ENCODE measurements at places on chromosomes 5 and 9. TPM values are rescaled to one million over a fixed set of nuclear protein-coding genes. Genes with fewer than 3 reads are reported as not detected.

DNA sequence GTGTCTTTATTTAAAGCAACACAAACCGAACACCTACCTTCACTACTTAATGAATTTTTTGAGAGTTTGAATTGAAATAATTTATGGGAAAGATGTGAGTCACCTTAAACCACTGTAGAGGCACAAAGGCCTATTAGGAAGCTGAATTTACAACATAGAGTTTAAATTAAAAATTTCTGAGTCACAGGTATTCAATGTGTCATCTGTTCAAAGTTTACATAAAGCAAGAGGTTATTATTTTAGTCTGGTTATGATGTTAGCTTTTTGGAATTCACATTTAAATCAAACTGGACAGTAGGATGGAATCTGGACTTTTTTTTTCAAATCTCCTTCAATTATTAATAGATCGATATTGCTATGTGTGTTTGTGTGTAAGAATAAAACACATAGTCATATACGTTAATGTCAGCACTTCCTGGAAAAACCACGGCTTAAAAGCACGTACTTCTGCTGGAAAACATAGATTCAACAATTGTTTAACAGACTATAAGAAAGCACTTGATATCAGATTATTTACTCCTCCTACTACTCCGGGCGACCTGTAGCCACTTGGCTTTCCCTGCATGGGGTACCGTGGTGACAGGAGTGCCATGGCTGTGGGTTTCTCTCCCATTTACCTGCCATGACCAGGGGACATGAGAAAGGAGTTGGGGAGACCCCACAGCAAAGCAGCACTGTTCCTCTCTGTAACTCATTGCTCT lies 638.6 kb downstream of the SEMA5A start:
- H3K27ac ChIP-seq, result no peak overlapping the region
- no peaks in the 10 kb centered on the region for H3K4me1 ChIP-seq
- no peaks in the 10 kb centered on the region for H3K27me3 ChIP-seq
- DNase-seq, result no peak

IL13 gene
- not detected for total RNA-seq

TMEM174 gene
- total RNA-seq, result not detected

- H3K4me3 ChIP-seq, result no peak overlapping the region
- DNase-seq, result no peak
- H3K4me1 ChIP-seq, result no peaks in the 10 kb centered on the region
- H3K27ac ChIP-seq, result no peak overlapping the region
- H3K36me3 ChIP-seq, result no peaks in the 10 kb centered on the region
Measured at GRCh38 chr5:174827558-174827957, 103.2 kb downstream of the MSX2 start.

DNA sequence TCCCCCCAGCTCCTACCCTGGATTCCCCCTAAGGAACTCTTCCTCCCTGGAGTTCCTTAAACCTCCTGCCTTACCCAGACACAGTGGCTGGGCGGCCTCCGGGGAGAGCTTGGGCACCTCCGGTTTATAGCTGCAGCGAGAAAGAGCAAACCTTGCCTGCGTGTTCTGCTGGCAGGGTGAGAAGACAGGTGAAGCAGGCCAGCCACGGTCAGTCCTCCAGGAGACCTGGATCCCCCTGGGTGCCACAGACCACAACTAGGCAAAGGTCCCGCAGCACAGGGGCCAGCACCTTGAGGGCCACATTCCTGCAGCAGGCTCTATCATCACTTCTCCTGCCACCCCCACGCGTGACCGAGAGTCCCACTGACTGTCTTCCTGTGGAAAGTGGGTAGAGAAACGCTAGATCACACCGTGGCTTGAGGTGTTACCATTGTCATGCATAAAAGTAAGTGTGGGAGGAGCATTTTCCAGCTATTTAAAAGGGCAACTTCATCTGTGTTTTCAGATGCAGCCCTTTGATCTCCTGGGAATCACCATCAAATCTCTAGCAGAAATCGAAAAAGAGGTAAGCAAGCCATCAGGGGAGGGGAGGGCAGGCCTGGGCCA lies 130.2 kb upstream of the LMX1B start:
- H3K27ac ChIP-seq, result no peak overlapping the region
- H3K36me3 ChIP-seq, result peaks cover 61% of the 10 kb centered on the region
- peaks cover 41% of the 10 kb centered on the region for H3K4me1 ChIP-seq
- H3K4me3 ChIP-seq, result no peak overlapping the region
- no peaks in the 10 kb centered on the region for H3K27me3 ChIP-seq
- DNase-seq, result no peak

DNA sequence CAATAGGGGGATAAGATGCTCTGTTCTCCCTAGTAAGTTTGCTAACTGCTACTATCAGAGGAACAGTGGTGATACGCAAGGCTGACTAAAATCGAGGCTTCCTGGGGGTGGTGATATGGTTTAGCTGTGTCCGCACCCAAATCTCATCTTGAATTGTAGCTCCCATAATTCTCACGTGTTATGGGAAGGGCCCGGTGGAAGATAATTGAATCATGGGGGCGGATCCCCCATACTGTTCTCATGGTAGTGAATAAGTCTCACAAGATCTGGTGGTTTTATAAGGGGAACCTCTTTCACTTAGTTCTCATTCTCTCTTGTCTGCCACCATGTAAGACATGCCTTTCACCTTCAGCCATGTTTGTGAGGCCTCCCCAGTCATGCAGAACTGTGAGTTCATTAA lies 135.1 kb downstream of the LHFPL2 start:
- DNase-seq, result no peak
- peaks cover 28% of the 10 kb centered on the region for H3K4me1 ChIP-seq
- H3K4me3 ChIP-seq, result no peak overlapping the region

GRCh38 chr9:5008202-5008601 lies 23.1 kb downstream of the JAK2 start:
- no peak for DNase-seq
- H3K27ac ChIP-seq, result no peak overlapping the region
- no peaks in the 10 kb centered on the region for H3K4me1 ChIP-seq
- no peak overlapping the region for H3K4me3 ChIP-seq

- H3K4me1 ChIP-seq, result no peaks in the 10 kb centered on the region
- no peaks in the 10 kb centered on the region for H3K27me3 ChIP-seq
- H3K4me3 ChIP-seq, result no peak overlapping the region
- no peak overlapping the region for H3K27ac ChIP-seq
- no peaks in the 10 kb centered on the region for H3K36me3 ChIP-seq
Measured at GRCh38 chr9:90778746-90779145, 22.9 kb upstream of the SYK start.

GRCh38 chr9:92181296-92181695 lies 66.1 kb upstream of the SPTLC1 start:
- no peak for DNase-seq
- no peak overlapping the region for H3K27ac ChIP-seq
- H3K4me3 ChIP-seq, result no peak overlapping the region

- peaks cover 96% of the 10 kb centered on the region for H3K4me1 ChIP-seq
- no peak overlapping the region for H3K4me3 ChIP-seq
- DNase-seq, result no peak
- H3K27me3 ChIP-seq, result no peaks in the 10 kb centered on the region
- peak overlapping the region; percentile 10 for H3K27ac ChIP-seq
- peaks cover 4% of the 10 kb centered on the region for H3K36me3 ChIP-seq
Measured at GRCh38 chr5:150510460-150511263, 2.7 kb downstream of the NDST1 start.

- H3K4me1 ChIP-seq, result no peaks in the 10 kb centered on the region
- H3K4me3 ChIP-seq, result no peak overlapping the region
- no peak for DNase-seq
Measured at GRCh38 chr5:117645400-117645799, 1070.8 kb upstream of the SEMA6A start.

GRCh38 chr9:84670138-84671041 lies 861 bp downstream of the NTRK2 start:
- H3K27ac ChIP-seq, result peak overlapping the region; percentile 96
- no peaks in the 10 kb centered on the region for H3K27me3 ChIP-seq
- peaks cover 11% of the 10 kb centered on the region for H3K4me1 ChIP-seq
- no peak for DNase-seq
- H3K36me3 ChIP-seq, result peaks cover 3% of the 10 kb centered on the region

MYOZ3 gene
- 5.5 TPM for total RNA-seq

CLTB gene
- total RNA-seq, result 141 TPM

CER1 gene
- total RNA-seq, result 0.72 TPM

BTNL8 gene
- 0.50 TPM for total RNA-seq

DNA sequence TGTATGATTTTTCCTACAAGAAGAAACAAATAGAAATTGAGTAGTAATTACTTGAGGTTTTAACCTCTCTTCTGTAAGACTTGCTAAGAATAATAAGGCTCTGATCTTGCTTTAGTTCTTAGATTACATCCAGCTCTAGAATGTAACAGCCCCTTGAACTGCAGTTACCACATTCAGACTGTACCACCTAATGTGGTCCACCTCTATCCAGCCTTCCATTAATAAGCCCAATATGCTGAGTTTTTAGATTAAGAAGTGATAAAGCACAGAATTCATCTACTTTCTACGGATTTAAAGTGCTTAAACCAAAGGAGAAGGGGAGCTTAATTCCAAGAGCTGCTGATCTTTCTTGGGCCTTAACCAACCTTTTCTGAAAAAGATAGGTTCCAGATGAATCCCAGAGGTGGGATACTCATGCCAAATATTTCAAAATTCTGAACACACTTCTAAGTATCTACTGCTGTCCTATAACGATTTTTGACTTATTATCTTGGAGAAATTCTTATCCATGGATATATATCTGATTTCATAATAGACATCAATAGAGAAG lies 131.5 kb downstream of the ZNF608 start:
- no peaks in the 10 kb centered on the region for H3K4me1 ChIP-seq
- H3K27me3 ChIP-seq, result no peaks in the 10 kb centered on the region
- no peak overlapping the region for H3K4me3 ChIP-seq
- DNase-seq, result no peak
- H3K27ac ChIP-seq, result no peak overlapping the region

GRCh38 chr9:81499021-81499454 lies 190.3 kb downstream of the TLE1 start:
- peaks cover 3% of the 10 kb centered on the region for H3K4me1 ChIP-seq
- no peak for DNase-seq

PGM5 gene
- 16.8 TPM for total RNA-seq

DNA sequence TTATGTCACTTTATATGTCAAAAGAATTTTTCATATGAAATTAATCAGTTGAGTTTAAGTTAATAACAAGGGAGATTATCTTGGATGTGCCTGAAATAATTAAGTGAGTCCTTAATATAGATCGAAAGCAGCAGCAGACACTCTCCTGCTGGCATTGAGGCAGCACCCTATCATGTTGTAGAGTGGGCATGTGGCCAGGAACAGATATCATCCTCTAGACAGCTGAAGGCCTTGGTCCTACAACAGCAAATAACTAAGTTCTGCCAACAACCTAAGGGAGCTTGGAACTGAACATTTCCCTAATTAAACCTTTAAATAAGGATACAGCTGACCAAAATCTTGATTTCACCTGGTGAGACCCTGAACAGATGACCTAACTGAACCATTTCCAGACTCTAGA lies 25.8 kb upstream of the UGT3A1 start:
- no peaks in the 10 kb centered on the region for H3K4me1 ChIP-seq
- H3K36me3 ChIP-seq, result no peaks in the 10 kb centered on the region
- no peak overlapping the region for H3K27ac ChIP-seq
- H3K27me3 ChIP-seq, result no peaks in the 10 kb centered on the region
- no peak for DNase-seq

GRCh38 chr9:122007837-122008236 lies 85.3 kb downstream of the TTLL11 start:
- no peaks in the 10 kb centered on the region for H3K4me1 ChIP-seq
- H3K4me3 ChIP-seq, result no peak overlapping the region
- no peak overlapping the region for H3K27ac ChIP-seq
- DNase-seq, result no peak

ACSL6 gene
- 27.9 TPM for total RNA-seq

GRCh38 chr5:148314187-148314586 lies 2.0 kb downstream of the SPINK7 start:
- H3K36me3 ChIP-seq, result no peaks in the 10 kb centered on the region
- no peak for DNase-seq
- H3K4me3 ChIP-seq, result no peak overlapping the region
- H3K27ac ChIP-seq, result no peak overlapping the region
- H3K4me1 ChIP-seq, result no peaks in the 10 kb centered on the region

HTR1A gene
- total RNA-seq, result 0.99 TPM

JAKMIP2 gene
- 31.0 TPM for total RNA-seq

GRCh38 chr9:90861826-90862740 lies 60.5 kb downstream of the SYK start:
- H3K4me1 ChIP-seq, result peaks cover 10% of the 10 kb centered on the region
- H3K36me3 ChIP-seq, result no peaks in the 10 kb centered on the region
- DNase-seq, result no peak
- no peak overlapping the region for H3K4me3 ChIP-seq

PCDHB15 gene
- 10.4 TPM for total RNA-seq

GRCh38 chr9:36640771-36641381 lies 68.2 kb downstream of the MELK start:
- DNase-seq, result no peak
- H3K36me3 ChIP-seq, result no peaks in the 10 kb centered on the region
- no peaks in the 10 kb centered on the region for H3K4me1 ChIP-seq
- no peak overlapping the region for H3K4me3 ChIP-seq
